Anterior cingulate cortex (tissue), 58 donors: ENCODE measurements at places on chromosomes 1 and 21.

GRCh38 chr1:163758977-163759670 lies 437.4 kb downstream of the NUF2 start:
- DNase-seq, result no peak

GRCh38 chr1:15849775-15850324 lies 2.3 kb downstream of the SPEN start:
- peak; percentile 69 for DNase-seq

GRCh38 chr1:205440476-205441317 lies 15.1 kb downstream of the BLACAT1 start:
- DNase-seq, result no peak

- no peak for DNase-seq
These were observed 3.8 kb upstream of the SSU72 start for GRCh38 chr1:1578371-1578940.

DNA sequence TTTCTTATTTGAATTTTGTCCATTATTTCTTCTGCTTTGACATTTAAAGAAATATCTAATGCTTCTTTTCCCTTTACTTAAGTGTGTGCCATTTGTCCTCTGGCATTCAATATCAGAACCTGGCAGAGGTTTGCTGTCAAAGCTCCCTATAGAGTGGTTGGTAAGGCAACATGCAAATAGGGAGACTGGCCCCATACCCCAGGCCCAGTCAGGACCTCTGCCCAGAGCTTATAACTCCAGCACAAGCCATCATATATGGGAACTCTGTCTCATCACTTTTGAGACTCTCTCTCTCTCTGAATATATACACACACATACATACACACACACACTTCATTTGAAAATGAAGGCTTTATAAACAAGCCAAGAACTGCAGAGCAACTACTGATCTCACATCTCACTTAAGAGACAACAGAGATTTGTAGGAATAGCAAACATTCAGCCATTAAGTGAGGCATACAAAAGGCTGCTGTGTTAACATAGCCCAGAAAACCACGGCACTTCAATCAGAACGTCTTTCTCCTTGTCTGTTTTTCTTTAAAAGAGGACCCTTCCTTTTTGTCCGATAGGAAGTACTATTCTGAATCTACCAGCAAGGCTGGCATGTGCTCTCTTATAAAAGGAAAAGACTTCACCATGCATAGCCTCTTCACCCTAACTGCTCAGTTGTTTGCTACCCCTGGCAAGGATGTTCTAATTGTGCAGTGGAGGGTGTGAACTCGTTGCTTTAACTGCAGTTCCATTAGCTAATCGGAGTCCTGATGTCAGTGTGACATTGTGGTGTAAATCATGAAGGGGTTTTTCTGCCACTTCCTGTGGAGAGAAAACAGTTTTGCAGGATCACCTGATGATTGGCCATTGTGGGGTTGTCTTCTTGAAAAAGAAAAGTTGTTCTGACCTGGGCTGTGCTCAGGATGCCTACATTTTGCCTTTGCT lies 101.7 kb downstream of the NR5A2 start:
- DNase-seq, result no peak

- DNase-seq, result no peak
These were observed at the start of gene NHLH2 for GRCh38 chr1:115840605-115841460. TSS of gene NHLH2 (minus strand) at chr1:115841126. CDS start at chr1:115838372, 2,754 bp downstream.

GRCh38 chr1:150696162-150696561 lies 792 bp downstream of the GOLPH3L start:
- DNase-seq, result no peak

DNA sequence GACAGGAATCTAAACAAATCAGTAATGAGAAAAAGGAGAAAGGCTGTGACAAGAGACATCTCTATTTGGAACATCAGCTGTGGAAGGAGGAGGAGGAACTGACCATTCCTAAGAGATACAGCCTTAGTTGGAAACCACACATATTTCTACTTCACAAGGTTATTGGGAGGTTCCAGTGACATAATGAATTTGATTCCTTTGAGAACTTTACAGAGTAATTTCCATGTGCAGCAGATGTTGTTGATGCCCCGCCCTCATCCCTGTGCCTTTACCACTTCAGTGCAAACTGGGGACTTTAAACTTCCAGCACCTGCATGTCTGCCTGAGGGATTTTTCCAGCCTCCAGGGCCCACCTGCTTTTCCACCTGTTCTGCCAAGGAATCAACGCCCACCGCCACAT lies 9.3 kb upstream of the ST6GALNAC5 start:
- no peak for DNase-seq

DNA sequence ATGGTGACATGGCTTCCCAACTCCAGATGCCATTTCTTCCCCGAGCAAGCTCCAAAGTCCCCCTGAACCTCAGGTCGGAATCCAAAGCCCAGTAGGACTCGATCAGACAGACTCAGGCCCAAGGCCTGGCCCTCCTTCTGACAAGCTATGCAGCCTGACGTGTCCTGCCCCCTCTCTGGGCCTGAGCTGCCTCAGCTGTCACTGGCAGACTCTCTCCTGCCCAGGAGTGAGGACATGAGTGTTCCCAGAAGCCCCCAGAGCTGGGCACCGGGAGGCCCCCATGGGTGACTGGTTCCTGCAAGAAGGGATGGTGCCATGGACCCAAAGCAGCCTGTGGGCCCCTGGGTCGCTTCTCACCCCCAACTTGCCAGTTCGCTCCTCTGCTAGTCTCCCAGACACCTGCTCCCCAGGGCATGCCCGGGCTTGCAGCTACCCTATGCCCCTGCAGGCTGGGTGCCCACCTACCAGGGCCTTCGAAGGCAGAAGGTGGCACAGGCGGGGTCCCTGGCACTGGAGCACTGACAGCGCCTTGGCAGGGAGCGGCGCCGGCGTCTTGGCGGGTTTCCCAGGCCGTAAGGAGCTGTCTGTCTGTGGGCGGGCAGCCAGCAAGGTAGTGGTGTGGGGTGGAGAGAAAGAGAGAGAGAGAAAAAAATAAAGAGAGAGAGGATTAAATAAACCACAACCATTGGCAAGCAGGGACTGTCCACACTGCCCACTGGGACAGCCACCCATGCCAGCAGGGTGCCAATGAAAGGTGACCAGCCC lies 2.3 kb downstream of the EDN2 start:
- DNase-seq, result no peak

DNA sequence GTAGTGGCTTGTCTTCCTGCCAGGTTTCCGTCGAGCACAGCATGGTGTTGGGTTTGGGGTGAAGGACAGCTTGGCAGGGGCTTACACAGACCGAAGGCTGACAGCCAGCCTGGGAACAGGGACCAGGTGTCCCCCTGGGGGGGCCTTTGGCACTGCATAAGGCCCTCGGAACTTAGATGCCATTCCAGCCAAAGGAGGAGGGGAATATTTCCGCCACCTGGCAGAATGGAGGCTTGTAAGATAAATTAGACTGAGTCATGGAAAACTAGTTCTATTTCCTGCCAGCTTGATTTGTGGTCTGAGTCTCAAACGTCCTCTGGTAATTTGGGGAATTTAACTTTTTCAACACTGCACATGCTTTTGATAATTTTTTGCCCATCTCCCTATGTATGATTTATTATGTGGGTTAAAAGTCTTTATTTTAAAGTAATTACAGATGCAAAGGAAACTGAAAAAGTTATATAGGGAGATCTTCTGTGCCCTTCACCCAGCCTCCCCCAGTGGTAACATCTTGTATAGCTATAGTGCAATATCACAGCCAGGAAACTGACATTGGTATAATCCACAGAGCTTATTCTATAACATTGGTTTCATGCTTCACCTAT lies 11.5 kb upstream of the TMEM51 start:
- DNase-seq, result no peak

GRCh38 chr21:42218836-42219605 lies at the start of gene ABCG1:
TSS of gene ABCG1 (plus strand) at chr21:42219140. CDS start at chr21:42219263, 123 bp downstream.
- peak; percentile 55 for DNase-seq

DNA sequence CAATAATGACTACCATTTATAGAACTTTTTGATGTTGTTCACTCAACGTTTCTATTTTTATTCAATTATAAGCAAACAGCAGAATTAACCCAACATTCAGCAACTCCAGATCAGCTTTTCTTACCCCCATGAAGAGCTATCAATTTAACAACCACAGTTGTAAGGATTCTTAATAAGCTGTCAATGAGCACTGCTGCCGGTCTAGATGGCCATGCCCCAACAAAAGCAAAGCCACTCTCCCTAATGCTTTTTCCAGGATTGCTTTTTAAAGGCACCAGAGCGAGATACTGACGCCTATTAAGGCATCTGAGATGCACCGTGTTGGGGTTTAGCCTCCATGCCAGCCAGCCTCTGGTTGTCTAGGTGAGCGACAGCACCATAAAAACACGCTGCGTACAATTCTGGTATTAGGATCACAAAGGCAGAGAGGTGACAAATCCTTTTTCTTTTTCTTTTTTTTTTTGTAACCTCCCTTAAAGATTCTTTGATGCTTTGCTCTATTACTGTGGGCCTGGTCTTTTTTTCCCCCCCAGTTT lies 39.5 kb downstream of the PTPRC start:
- no peak for DNase-seq

DNA sequence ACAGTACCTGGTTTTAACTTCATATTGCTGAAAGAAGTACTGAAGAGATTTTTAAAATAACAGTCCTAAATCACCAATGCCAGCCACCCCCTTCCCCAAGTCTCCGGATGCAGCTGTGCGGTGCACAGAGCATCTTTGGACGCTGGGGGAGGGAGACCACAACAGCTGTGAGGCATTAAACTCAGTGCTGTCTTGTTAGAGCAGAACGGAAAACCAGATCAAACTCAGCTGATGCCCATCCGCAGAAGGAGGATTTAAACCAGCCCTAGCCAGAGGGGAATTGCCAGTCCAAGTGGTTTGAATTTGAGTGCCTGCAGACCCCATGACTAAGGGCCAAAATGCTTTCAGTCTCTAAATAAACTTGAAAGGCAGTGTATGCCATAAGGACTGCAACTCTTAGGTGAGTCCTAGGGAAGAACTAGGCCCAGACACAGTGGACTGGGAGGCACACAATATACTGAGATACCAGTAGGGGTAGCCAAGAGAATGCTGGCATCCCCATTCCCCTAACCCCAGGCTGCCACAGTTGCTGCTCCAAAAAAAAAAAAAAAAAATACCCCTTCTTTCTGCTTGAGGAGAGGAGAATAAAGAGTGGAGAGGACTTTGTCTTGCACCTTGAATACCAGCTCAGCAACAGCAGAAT lies 576.2 kb downstream of the NEGR1 start:
- no peak for DNase-seq

GRCh38 chr1:32074841-32075240 lies 2.1 kb downstream of the TMEM39B start:
- DNase-seq, result no peak

DNA sequence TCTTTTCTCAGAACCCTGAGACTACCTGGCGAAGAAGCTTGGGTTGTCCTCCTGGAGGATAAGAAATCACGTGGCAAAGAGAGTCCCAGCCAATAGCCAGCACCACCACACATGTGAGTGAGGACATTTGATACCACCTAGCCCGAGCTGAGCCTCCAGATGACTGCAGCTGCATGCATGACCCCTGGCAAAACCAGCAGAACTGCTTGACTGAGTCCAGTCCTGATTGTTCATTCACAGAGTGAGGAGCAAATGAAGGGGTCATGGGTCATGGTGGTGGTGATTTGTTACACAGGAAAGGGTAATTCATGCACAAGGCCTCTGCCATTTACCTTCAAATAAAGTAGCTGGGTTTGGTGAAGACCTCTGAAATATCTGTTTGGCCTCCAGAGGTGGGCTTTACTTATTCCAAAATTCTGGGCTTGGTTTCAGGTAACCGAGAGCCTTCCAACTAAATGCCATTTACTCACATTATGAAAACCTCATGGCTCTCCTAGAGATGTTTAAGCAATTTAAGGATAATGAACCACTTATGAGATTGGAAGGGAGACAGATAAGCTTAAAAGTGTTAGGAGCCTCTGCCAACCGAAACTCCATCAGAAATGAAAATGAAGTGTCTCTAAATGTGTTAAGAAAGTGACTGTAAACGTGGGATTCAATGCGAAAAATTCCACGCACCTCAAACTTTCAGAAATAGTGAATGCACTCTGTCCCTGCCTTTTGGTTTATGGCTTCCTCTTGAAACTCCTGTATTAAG lies 163.3 kb downstream of the SLC35F3 start:
- DNase-seq, result no peak

DNA sequence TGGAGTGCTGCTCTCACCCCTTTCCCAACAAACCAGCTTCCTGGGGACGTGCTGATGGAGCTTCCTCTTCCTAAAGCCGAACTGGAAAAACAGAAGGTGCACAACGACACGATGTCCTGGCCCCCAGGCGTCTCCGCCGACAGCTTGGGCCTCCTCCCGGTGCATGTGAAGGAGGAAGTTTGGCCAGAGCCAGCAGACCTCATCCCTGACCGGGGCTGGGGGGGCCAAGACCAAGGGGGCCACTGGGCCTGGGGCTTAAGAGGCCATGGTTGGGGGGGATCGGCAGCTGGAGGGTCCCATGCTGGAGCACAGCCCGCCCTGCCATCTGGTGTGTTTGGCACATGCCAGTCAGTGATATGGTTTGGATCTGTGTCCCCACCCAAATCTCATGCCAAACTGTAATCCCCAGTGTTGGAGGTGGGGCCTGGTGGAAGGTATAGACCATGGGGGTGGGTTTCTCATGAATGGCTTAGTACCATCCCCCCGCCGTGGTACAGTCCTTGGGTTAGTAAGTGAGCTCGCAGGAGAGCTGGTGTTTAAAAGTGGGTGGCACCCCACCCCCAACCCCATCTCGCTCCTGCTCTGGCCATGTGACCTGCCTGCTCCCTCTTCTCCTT lies 6.4 kb downstream of the HES4 start:
- no peak for DNase-seq

DNA sequence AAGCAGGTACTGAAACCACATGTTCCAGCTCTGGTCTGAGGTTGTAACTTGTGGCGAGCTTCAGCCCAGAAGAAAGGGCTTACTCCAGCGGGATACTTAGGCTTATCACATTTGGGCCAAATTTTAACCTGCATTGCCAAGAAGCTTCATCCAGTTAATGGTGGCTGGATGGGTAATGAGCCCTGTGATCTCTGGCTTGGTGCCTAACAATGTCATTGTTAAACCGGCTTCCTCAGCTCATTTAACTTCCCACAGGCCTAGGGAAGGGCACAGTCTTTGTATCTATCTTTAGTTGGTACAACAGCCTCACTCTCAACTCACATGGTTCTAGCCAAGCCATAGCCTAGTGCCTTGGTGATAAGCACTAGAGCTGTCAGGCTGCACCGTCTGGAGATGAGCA lies 43.6 kb upstream of the CCDC190 start:
- no peak for DNase-seq

GRCh38 chr1:117359561-117360289 lies 7.5 kb upstream of the MAN1A2 start:
- no peak for DNase-seq
